ENCODE measurements at places on chromosomes 4 and X.

GRCh38 chr4:72063726-72064125 lies 31.9 kb downstream of the NPFFR2 start:
- DNase-seq, result no peak

DNA sequence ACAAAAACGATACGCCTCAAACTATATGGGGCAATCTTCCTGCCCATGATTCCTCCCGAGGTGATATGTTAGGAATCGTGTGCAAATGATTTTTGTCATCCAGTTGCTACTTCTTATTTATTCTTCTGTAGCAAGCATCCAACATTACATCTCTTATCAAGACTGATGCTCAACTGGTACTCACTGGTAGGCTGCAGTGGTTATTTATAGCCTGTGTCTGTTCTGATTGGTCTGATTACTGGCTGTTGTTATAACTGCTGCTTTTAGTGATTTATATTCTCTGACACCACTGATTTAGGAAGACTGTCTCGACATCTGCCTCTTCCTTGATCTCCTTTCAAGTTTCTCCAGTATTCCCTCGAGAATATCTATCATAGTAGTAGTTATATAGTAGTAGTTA lies 165.8 kb downstream of the LARP7 start:
- no peak for DNase-seq

GRCh38 chr4:110503270-110504083 lies 27.5 kb downstream of the ENPEP start:
- peak; percentile 36 for DNase-seq

GRCh38 chrX:135345107-135345589 lies 35.9 kb downstream of the ETDC start:
- DNase-seq, result no peak

DNA sequence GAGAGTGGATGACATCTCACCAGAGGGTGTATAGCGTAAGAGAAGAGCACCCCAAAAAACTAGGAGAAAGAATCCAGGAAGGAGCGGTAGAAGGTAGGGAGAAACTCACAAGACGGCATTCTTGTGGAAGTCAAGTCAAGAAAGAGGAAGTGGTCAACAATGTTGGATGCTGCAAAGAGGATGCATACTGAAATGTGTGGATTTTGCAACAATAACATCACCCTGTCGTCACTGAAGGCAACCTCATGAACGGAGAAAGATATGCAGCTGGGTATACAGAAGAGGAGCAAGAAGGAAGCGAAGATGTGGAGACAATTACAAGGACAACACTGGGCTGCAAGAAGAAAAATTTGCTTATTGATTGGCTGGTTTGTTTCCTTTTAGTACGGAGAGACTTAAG lies 11.4 kb upstream of the TAPT1 start:
- DNase-seq, result no peak

- DNase-seq, result no peak
Observed at GRCh38 chrX:152245213-152245612, 106.8 kb upstream of the MAGEA10 start.

- DNase-seq, result peak; percentile 93
Observed at GRCh38 chrX:107731831-107732502, 43.6 kb downstream of the TSC22D3 start.

DNA sequence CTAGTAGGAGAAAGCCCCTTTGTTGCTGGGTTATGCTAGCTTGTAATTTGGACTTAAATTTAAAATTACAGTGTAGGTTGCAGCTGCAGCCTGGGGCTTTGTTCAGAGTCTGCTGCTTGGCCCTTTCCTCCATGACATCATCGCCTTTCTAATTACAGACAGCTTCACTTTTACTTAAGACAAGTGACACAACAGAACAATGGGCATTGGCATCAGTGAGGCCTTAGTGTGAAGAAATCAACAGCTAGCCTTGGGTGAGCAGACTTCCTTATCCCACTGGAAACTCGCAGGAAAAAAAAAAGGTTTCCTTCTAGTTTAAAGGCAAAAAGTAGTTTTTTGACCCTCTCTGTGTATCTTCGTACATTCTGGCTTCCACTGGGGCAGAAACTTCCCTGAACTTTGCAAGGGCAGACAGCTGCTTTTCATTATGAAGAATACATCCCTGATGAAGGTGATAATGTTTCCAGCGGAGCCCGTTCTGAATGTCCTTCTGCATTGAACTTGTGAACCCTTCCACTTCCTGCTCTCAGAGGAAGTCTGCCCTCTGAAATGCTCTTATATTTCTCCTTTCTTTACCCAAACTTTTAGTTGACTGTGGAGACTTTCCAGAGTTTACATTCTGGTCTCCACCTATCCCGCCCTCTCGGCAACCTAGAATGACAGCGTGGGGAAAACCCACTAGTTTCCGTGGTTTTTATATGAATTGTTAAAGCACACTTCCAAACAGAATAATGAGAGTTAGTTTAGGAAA lies 123.2 kb upstream of the FAM9C start:
- DNase-seq, result no peak

DNA sequence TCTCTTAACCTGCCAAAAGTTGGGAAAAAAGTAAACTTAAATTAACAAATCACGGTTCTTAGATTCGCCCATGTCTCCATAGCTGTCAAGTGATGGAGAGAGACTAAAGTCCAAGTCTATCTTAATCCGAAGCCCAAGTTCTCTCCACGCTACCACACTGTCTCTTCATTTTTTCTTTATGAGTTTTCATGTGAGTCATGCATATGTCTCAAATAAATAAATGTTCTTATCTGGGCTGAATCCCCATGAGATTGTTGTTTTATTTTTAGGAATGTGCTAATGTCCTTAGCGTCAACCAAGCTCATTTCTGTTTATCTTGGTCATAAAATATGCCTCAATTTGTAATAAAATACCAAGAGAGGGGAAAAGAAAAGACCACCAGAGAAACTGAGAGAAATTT lies 169.3 kb downstream of the RCHY1 start:
- DNase-seq, result no peak

- DNase-seq, result no peak
Observed at GRCh38 chr4:123802082-123802645, 405.6 kb downstream of the SPRY1 start.

- DNase-seq, result no peak
Observed at GRCh38 chr4:37528166-37528885, 157.8 kb downstream of the RELL1 start.

DNA sequence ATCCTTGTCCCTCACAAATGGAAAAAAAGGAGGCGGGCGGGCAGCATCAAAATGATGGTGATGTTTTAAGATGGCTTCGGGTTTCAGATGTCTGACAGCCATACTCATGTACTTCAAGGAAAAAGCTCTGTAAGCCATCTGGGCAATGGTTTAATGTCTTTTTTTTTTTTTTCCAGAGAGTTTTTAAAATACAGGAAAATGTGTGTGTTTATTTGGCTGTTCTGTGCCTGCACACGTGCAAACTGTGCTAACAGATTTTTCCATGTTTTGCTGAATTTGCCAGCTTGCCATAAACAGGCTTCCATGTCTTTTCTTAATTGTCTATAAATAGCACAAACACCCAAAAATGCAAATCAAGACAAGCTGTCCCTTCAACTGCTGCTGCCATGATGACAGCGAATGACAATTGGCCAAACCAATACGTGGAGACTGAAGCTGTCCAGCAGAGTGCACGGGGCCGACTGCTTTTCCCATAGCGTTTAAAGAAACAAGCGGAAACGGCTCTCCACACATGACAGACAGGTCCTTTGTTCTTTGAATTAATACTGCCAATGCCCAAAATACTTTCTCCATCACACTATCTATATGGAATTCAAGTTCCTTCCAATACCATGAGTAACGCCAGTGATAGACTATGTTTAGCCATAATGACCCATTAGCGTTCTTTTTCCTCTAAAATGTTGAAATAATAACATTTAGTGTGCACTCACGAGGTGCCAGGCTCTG lies 35.7 kb downstream of the AFAP1 start:
- DNase-seq, result no peak

DNA sequence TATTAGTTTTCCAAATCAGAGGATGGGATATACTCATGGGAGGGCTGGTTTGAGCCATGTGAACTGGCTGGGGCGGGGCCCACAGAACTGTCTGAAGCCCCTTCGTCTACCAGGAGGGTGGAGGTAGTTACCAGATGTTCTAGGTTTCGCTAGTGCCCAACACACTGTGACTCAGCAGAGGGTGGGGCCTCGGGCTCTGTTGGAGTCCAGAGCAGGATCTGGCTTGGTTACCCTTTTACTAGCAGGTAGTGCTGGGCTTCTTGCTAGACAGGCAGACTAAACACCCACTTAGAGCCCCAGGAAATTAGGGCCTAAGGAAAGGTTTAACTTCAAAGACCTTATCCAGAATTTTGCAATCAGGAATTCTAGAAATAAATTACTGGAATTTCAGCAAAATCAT lies 56.2 kb upstream of the CHRDL1 start:
- DNase-seq, result no peak

Measured in H9 (cell line).